ENCODE measurements at places on chromosomes 16 and 17. TPM values are rescaled to one million over a fixed set of nuclear protein-coding genes. Genes with fewer than 3 reads are reported as not detected.
A peak's percentile ranks its signal among the peaks of the same experiment; 100 is the strongest.

GRCh38 chr17:76720211-76720610 is 6.2 kb downstream of the JMJD6 start:
- DNase-seq: no peak

DNA sequence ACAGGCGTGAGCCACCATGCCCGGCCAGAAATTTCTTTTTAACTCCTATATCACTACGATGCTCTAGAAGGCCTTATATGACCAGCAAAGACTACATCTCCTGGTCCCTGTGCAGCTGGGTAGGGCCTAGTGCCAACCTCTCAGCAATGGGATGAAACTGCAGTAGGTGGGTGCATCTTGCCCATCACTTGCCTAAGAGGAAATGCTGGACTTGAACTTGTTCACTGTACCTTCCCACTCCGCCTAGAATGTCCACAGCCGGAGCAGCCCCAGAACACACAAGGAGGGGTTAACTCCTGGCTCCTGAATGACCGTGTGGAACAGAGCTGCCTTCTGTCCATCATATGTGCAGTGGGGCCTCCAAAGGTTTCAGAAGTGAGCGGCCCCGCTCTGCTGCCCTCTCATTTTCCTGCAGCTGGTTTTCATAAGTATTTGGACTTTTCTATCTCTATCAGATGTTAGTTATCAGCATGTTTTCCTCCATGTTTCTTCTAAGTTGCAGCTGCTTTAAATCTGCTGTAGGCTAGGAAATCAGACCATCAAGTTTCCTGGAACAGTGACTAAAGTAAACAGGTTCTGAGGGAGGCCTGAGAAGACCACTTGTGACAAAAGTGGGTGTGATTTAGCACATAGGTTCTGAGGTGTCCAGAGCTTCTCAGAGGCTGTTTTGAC is 52.5 kb downstream of the WSB1 start:
- no peak for DNase-seq

GRCh38 chr16:29891525-29892457 is 7.6 kb downstream of the SEZ6L2 start:
- DNase-seq: no peak

The OR2C1 gene
- not detected for polyA plus RNA-seq

- DNase-seq: no peak
Observed at GRCh38 chr17:41333098-41333497, 17.5 kb downstream of the KRT33A start.

DNA sequence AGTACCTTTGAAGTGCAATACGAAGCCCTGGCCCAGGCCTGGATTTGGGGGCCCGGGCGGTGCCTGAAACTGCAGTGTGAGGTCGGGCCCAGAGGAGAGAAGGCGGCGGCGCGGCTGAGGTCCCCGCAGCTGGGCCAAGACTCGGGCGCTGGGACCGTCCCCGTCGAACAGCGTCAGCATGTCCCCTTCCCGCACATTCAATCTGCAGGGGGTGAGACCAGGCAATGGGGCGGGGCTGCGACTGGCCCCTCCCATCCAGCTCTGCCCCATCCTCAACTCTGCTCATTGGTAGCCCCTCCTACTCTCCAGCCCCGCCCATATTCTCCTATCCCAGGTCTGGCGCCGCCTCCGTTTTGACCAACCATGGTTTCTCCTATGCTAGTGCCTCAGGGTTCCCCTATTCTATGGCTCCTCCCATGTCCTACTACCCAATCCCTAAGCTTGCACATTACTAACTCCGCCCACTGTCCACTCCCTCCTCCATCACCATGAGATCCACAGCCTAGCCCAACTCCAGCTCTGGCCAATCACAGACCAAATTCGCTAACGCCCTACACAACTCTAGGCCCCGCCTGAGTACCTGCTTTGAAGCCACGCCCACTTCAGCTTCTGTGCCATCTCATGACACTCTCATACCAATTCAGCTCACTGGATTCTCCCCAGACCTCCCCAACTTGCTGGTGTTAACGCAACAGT is 14.4 kb upstream of the CDIPT start:
- DNase-seq: no peak

The C17orf113 gene
- 0.91 TPM for polyA plus RNA-seq

GRCh38 chr16:77059446-77059845 is 131.5 kb upstream of the MON1B start:
- DNase-seq: no peak

The TMEM100 gene
- polyA plus RNA-seq: 13.2 TPM

- no peak for DNase-seq
Observed at GRCh38 chr17:13750816-13751793, 149.4 kb upstream of the HS3ST3A1 start.

- peak; percentile 35 for DNase-seq
Observed at GRCh38 chr17:7228920-7229319, 5.4 kb downstream of the DVL2 start.

The SOCS1 gene
- 2.1 TPM for polyA plus RNA-seq

DNA sequence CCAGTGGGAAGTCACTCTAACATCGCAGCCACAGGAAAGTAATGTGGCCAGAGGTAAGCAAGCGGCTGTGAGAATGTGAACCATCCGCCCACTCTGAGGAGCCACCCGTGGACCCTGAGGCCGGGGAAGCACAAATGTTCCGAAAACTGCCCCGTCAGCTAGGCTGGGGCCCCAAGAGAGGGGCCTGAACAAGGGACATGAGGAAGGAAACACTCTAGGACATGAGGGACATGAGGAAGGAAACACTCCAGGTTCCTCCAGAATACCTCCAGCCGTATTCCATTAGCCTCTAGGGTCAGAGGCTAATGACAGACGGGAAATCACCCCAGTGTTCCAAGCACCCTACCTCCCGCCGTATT is 317 bp downstream of the TEFM start:
- DNase-seq: peak; percentile 17

DNA sequence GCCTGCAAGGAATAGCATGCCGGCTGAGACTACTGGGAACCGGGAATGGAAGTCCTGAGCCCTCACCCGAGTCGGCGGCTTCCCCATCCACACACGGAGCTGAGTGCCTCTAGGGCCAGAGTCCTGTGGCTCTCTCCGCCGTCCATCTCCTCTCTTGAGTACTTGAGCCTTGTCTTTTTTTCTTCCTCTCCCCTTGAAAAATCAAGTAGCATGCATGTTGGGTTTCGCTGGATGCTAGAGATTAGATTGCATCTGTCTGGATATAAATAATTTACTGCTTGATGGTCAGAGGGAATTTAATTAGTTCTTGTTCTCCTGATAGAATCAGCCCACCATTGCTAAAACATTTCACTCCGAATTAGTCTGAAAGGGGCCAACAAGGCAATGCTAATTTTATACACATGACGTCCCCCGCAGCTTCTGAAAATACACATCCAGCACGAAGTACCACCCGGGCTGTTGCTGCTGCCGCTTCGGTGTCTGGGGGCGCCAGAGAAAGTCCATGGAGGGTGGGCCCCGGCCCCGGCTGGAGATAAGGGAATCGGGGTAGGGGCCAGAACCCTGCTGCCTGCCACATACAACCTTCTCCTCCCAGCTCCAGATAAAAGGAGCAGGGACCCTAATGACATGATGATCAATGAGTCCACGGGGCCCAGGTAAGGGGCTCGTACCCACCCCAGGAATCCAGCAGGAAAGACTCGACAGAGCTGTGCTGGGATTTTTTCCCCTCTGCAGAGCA is 48.5 kb downstream of the RBFOX3 start:
- no peak for DNase-seq

DNA sequence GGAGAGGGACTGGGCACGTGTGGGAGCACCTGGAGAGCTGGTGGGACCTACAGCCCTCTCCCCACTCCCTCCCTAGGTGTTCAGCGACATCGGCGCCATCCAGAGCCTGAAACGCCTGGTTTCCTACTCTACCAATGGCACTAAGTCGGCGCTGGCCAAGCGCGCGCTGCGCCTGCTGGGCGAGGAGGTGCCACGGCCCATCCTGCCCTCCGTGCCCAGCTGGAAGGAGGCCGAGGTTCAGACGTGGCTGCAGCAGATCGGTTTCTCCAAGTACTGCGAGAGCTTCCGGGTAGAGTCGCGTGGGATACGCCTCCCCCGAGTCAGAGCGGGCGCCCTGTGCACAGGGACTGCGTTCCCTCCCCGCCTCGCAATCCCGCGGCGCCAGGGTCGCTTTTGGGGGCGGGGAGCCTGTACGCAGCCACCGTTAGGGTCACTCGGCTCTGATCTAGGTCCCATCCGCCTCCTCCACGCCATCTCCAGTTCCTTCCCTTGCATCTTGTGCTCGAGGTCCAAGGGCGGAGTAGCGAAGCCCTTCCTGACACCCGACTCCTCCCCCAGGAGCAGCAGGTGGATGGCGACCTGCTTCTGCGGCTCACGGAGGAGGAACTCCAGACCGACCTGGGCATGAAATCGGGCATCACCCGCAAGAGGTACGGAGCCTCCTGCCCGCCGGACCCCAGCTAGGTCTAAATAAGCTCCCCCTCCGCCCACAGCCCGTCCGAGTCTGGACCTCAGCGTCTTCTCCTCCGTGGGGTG is 13.0 kb downstream of the SARM1 start:
- peak; percentile 83 for DNase-seq

DNA sequence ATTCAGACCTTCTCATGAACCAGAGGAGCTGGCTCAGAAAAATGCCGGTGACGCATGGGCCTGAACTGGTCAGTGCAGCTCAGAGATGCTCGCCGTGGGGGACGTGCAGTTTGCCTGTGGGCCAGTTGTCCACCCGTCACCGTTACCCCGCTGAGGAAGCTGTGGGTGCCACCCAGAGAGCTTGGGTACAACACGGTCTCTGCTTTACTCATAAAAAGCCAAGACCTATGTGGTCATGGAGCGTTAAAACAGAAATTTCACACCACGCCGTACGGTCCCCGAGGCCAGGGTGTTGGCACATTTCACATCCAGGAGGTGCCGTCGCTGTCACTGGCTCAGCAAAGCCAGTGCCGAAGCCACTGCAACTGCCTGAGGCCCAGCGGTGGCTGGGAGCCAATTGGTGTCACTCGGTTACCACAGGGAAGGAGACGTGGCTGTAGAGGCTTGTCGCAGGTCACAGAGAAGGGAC is 120.9 kb downstream of the METRNL start:
- DNase-seq: peak; percentile 80

DNA sequence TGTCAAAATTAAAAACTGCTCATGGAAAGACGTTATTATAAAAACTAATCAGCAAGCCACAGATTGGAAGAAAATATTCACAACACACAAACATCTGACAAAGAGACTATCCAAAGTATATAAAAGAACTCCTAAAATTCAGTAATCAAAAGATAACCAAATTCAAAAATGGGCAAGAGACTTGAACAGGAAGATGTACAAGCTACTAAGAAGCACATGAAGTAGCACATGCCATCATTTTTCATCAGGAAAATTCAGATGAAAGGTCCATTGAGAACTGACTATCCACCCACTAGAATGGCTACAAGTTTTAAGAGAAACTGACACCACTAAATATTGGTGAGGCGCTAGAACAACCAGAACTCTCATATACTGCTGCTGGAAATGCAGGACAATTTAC is 3.4 kb upstream of the HLF start:
- no peak for DNase-seq

The NPTX1 gene
- 0.02 TPM for polyA plus RNA-seq

GRCh38 chr17:5580969-5581368 is 3.3 kb downstream of the NLRP1 start:
- no peak for DNase-seq

The MT4 gene
- not detected for polyA plus RNA-seq

GRCh38 chr16:84356591-84357116 is 11.7 kb upstream of the ATP2C2 start:
- DNase-seq: no peak

The DPEP3 gene
- not detected for polyA plus RNA-seq

GRCh38 chr17:40827746-40828453 is 5.5 kb upstream of the KRT10 start:
- DNase-seq: no peak

The CCDC47 gene
- 65.9 TPM for polyA plus RNA-seq

The PERCC1 gene
- polyA plus RNA-seq: 0.18 TPM

DNA sequence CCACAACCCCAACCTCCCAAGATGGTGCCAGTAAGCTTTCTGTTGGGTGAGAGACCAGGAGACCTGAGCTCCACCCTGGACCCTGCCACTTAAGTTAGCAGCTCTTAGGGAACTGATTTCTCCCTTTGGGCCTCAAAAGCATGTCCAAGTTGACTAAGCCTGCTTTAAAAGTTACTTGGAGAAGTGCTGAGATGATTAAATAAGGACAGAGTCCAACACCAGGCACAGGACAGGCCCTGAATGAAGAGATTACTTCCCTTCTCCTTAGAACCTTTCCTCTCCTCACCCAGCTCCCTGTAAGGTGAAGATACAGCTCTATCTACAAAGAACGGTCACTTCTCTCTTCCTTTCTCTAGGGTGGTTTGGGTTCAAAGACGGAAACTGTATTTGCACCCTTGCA is 162.6 kb downstream of the XYLT1 start:
- no peak for DNase-seq

- DNase-seq: peak; percentile 52
Observed at GRCh38 chr17:82956146-82956725, 116.4 kb upstream of the ZNF750 start.

The KRTAP16-1 gene
- not detected for polyA plus RNA-seq

DNA sequence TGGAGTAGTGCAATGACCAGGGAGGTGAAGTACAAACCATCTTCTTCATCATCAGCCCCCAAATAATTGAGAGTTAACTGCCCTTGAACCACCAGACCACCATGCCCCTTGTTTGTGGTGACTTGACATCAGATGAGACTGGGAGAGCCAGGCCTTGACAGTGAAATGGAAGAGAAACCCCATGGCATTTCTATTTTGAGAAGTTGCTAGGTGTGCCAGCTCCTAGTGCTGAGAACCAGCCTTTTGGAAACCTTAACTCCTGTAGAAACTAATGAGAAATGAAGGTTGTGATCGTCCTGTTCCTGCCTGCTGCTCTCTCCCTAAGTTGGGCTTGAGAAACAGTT is 2.8 kb downstream of the TMEM94 start:
- DNase-seq: no peak

DNA sequence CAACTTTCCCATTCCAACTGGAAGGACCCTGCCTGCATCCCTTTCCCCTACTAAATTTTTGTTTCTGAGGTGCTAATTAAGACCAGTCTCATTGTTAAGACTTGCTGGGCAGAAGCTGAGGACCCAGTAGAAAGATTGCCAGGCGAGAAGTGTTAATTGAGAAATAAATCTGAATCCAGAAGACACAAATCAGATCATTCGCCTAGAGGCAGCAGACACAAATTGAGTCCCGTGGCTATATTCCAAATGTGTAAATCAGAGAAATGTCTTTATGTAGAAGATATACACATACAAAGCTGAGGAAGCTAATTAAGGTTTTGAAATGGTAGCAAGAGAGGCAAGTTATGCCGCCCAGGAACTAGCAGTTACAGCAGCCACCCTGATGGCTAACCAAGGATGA is 29.6 kb downstream of the CALCOCO2 start:
- DNase-seq: no peak

The KCNJ16 gene
- polyA plus RNA-seq: not detected

The ZBTB4 gene
- 41.7 TPM for polyA plus RNA-seq

DNA sequence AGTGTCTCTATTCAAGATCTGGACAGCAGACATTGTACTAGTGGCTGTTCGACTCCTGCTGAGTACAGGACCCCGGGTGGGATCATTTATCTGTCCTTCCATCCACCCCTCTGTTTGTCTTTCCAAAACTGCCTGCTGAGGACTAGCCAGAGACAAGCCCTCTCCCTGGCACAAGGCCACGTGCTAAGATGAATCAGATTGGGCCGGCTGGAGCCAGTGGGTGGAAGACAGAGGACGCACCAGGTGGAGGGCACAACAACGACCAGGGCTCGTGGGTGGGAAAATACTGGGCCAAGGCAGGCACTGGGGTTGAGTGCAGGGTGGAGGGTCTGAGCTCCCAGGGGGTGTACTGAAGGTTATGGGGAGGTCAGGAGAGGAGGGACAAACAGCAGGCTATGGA is 1.4 kb upstream of the CA7 start:
- no peak for DNase-seq

- no peak for DNase-seq
Observed at GRCh38 chr17:18361837-18362697, 1.3 kb downstream of the SHMT1 start.

All from right cardiac atrium (tissue), 5 donors.